ENCODE measurements at places on chromosomes 11 and 22.

DNA sequence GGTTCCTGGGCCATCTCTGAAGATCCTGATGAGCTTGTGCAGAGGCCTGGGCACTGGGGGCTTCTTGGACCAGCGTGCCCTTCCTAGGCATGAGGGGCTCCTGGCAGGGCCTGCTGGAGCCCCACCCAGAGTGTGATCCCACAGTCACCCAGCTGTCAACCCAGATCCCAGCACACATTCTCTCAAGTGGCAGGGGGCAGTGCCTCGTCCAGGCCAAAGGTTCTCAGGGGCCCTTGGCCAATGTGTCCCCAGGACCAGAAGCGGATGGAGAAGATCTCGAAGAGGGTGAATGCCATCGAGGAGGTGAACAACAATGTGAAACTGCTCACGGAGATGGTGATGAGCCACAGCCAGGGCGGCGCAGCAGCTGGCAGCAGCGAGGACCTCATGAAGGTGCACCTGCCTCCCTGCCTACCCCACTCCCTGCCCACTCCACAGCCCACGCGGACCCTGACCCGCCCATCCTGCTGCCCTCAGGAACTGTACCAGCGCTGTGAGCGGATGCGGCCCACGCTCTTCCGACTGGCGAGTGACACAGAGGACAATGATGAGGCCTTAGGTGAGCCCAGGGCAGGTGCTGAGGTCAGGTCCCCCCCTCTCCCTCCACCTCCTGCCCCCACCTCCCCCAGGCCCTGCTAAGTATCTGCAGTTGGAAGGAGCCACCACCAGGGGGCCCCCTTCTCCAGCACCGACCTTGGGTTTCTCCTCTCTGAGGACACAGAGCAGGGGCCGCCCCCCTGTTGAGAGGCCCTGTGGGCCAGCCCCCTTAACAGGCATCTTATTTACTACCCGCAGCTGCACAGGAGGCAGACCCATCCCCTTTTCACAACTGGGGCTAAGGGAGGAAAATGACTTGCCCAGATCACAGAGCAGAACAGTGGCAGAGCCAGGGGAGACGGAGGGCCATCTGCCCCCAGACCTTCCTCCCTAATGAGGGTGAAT, 14.7 kb downstream of the GGA1 start:
- DNase-seq: peak; percentile 74

GRCh38 chr22:46688949-46689348, 49.1 kb downstream of the CERK start:
- DNase-seq: no peak

DNA sequence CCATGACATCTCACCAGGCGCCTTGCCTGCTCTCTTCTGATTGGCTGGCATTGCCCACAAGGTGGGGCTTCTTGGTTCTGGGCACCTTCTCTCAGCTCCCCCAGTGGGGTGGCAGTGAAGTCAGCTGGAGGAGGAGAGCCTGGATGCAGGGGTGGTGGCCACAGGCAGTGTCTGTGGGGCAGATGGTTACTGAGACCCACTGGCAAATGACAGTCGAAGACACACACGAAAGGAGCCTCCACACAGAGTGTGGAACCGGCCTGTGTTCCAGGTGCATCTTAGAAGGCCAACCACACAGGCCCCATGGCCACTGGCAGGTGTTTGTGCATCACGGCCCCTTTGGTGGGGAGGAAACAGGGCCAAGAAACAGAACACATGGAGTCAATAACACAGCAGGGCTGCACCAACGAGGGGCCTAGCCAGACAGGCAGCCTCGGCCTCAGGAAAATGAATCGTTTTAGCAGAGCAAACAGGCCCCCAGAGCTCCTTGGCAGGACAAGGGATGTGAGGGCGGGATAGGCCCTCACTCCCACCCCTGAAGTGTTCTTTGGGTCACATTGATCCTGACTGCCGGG, 683.4 kb downstream of the TBC1D22A start:
- DNase-seq: no peak

DNA sequence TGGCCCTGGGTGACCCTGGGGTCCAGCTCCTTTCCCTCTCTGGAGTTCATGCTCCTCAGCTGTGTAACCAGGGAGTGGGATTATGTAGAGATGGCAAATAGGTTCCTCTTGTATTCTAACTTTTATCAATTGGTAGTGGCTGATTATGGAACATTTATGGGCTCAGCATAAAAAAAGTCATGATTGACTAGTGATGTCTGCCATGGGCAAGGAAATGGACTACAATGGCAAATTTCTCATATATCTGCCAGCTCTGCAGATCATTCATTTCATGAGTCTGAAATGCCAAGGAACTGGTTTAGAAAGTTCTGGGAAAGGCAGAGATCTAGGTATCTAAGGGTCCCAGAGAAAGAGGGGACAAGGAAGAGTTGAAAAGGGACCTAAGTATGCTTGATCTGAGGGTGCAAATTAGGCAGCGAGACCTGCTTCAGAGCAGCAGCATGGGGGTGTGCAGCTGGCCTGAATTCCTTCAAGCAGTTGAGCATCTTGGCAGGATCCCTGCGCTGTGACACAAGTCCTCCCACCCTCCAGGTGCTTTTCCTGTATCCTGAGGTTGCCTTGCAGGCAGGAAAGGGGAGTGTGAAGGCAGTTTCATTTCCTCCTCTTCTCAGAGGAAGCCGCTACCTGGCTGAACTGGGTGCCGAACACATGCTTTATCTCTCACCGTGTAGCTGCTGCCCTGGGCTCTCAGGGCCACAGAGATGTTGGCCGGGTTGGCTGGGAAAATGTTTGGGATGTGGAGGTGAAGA, 10.4 kb downstream of the SLC15A3 start:
- no peak for DNase-seq

- no peak for DNase-seq
Measured at GRCh38 chr11:114316980-114317786, 21.0 kb downstream of the NNMT start.

- DNase-seq: no peak
Measured at GRCh38 chr11:113952070-113952469, 22.8 kb upstream of the HTR3A start.

DNA sequence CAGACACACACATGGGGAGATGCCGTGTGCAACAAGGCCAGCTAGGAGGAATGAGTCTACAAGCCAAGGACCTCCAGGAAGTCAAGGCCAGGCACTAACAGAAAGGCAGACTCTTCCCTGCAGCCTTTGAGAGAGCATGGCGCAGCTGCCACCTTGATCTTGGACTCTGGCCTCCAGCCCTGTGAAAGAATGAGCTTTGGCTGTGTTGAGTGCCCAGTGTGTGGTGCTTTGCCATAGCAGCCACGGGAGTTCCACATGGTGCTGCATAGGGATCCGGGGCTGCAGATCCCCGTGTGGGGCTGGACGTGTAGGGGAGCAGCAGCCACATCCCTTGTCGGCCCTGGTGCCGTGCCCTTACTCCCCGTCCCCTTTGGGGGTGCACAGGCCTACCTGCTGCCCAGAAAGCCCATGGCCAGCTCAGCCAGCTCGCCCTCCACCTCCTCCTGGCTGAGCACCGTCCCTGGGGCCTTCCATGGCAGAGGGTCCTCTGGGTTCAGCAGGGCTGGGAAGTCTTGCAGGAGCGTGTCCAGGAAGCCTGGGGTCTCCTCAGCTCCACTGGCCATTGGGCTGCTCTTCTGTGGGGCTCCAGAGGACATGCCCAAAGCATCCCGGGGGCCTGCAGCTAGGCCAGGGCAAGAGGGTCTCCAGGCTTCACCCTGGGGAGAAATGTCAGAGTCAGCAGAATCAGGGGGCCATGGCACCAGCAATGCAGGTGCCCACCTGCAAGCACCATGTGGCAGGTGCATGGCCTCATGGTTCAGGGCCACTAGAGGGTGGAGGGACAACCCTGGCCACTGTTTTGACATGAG, 7.0 kb downstream of the PPM1F start:
- no peak for DNase-seq

DNA sequence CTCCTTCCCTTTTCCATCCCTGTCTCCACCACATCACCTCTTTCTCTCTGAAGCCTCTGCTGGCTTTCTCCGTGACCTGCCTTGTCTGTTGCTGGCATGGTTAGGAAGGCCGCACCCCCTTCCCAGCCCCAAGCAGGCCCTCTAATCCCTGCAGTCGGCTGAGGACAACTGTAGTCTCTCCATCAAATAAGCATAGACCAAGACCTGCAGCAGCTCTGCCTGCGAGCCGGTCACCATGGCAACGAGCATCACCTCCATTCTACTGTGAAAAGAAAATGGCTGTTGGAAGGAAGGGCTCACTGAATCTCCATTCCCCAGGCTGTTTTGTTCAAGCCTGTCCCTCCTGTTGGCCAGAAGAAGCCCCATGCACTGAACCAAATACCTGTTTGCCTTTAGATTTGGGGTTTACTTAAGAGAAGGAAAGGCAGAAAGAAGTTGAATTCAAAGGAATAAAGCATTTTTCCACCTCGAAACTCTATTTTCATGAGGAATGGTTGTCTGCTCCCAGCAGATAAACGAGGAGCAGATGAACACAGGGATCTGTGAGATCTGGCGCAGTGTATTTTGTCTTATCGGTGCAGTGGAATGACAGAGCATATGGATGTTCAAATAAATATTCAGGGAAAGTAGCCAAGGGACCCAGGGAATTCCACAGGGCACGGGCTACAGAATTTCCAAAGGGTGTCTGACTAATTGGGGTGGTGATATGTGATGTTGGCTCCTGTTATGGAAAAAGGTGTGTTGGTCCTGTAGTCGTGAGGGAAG, 113.1 kb upstream of the TTC12 start:
- DNase-seq: no peak

- DNase-seq: no peak
Measured at GRCh38 chr11:118915941-118916841, 9.5 kb downstream of the BCL9L start.

GRCh38 chr22:32341122-32341740, 16.4 kb upstream of the RFPL3 start:
- DNase-seq: no peak

GRCh38 chr11:34029176-34029575, 22.4 kb upstream of the CAPRIN1 start:
- no peak for DNase-seq

DNA sequence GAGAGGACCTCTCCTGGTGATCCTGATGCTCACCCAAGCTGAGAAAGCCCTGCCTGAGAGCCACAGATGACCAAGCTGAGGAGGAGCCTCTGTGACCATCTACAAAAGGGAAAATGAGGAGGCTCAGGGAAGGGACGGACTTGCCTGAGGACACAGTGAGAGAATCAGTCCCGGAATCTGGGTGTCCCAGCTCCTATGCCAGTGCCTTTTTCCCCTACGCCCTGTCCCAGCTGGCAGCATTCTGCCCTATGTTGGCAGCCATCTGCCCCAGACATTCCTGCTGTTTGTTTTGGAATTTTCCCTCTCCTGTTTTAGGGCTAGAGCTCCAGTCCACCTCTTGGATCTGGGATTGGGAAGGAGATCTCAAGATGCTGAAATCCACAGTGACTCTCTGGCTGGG, 54.6 kb downstream of the C11orf58 start:
- no peak for DNase-seq

DNA sequence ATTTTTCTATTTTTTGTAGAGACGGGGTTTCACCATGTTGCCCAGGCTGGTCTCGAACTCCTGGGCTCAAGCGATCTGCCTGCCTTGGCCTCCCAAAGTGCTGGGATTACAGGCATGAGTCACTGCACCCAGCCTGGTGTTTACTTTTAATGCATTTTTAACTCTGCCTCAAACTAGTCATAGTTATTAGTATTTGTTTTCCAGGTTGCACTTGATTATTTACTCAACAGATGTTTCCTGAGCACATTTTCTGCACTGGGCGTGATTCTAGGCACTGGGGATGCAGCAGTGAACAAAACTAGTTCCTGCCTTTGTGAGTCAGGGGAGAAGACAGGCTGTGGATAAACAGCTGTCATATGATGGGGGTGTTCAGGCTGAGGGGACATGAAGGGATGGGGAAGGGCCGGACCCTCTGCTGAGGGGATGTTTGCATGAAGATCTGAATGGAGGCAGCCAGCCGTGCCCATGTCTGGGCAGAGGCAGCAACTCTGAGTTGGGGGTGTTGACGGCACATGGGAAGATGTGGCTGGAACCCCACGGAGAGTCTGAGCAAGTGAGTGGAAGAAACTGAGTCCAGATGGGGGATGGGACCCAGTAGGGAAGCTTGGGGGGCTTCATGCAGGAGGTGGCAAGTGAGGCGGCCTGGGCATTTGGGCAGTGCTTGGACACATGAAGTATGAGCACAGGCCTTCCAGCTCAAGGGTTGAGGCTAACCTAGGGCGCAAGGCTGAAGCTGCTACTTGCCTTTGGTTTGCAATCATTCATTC, 34.4 kb downstream of the MPPED1 start:
- no peak for DNase-seq
